ENCODE measurements at places on chromosomes 3 and 15.
A peak's percentile ranks its signal among the peaks of the same experiment; 100 is the strongest.

DNA sequence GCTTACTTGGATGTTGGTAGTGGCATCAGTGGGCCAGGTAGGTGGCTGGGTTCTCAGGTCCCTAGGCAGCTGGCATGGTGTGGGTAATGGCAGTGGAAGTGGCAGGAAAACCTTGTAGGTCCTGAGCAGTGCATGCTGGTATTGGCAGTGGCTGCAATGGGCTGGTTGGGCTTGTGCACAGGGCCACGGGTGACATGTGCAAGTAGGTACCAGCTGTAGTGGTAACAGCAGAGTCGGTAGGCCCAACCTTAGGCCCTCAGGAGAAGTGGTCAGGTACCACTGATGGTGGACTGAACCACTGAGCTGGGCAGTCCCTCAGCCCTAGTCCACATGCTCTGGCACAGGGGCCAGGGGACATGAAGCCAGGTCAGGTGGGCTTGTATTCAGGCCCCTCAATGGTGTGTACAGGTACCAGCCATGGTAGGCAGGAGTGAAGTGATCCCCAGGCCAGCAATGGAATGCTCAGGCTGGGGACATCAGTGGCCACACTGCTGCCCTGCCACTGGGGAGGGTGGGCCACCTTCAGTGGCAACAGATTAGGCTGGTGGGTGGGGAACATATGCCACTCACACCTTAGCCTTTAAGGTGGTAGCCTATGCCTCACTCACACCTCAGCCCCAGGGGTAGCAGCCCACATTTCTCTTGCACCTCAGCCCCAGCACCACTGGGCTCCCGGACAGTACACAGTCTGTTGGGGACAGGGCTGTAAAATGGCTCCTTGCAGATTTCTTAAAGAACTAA is 118.1 kb downstream of the LRRK1 start:
- no peak for DNase-seq

DNA sequence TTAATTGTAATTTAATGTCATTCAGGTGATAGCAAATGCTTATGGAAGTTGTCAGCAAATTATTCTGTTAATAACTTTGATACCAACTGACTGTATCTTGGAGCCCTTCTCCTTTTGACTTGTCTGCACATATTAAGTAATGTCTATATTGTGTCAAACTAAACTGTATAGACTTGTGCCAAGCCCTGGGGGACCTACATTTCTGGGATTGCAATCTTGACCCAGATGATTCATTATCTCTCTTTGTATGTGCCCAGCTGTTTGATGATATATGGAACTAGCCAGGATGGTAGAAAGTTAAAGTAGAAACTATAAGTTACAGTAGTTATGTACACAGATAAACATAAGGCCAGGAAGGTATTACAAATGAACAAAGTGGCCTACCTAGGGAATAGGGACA is 402.8 kb upstream of the RARB start:
- DNase-seq, result no peak

DNA sequence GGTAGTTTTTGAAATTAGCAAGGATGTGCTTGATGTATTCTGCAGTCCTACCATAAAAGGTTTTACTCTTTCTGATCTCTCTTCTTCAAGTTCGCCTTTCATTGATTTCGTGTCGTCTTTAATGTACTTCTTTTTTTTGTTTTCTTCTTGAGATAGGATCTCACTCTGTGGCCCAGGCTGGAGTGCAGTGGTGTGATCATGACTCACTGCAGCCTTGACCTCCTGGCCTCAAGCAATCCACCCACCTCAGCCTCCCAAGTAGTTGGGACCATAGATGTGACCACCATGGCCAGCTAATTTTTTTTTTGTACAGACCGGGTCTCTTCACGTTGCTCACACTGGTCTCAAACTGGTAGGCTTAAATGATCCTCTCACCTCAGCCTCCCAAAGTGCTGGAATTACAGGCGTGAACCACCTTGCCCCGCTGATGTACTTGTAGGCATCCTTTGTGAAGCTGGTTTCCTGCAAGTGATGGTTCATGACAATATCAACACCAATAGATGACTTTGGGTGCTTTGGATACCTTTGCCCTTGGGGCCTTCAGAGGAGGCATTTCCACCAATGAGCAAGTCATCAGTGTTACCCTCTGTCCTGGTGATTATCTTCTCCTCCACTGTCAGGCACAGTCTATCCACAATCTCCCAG is 28.9 kb upstream of the RNF7 start:
- DNase-seq, result no peak

DNA sequence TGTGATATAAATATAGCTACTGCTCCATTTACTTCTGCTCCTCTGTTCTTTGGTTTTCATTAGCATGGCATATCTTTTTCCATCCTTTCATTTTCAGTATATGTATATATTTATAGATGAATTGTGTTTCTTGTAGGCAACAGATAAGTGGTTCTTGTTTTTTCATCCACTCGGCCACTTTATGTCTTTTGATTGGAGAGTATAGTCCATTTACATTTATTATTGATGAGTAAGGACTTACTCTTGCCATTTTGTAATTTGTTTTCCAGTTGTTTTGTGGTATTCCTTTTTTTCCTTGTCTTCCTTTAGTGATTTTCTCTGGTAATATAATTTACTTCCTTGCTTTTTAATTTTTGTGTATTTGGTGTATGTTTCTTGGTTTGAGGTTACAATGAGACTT is 26.8 kb upstream of the COPB2 start:
- DNase-seq, result no peak

DNA sequence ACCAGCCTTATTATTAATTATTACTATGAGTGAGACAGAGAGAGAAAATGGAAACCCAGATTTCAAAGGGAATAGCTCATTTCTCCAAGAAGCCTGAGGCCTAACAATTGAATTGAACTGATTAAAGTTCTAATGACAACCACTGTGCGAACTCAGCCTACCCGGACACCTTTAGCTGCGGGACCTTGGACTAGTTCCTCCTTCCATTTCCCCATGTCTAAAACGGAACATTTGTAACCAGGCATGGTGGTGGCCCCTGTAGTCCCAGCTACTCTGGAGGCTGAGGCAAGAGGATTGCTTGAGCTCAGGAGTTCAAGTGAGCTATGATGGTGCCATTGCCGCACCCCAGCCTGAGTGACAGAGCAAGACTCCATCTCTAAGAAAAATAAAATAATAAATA is 16.4 kb upstream of the RTP2 start:
- DNase-seq, result no peak

GRCh38 chr3:126208182-126208581 is 27.8 kb upstream of the ALDH1L1 start:
- DNase-seq, result no peak

DNA sequence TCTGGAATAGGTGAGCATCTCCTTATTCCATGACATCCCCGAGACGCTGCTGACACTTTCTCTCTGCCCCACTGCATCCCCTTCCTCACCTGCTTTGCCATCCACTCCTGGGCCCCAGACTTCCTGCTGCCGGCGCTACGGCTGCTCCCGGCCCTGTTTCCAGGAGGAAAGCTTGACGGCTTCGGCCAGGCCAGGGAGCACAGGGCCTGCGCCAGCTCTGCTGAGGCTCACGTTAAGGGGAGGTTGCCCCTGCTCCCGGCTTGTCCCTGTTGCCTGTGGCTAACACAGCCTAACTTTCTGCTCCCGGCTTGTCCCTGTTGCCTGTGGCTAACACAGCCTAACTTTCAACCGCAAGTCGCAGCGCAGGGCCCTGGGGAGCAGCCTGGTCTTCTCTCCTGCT is 177.3 kb upstream of the RGMA start:
- DNase-seq, result no peak

GRCh38 chr3:134367869-134368750 is 6.1 kb downstream of the AMOTL2 start:
- DNase-seq, result peak; percentile 30

DNA sequence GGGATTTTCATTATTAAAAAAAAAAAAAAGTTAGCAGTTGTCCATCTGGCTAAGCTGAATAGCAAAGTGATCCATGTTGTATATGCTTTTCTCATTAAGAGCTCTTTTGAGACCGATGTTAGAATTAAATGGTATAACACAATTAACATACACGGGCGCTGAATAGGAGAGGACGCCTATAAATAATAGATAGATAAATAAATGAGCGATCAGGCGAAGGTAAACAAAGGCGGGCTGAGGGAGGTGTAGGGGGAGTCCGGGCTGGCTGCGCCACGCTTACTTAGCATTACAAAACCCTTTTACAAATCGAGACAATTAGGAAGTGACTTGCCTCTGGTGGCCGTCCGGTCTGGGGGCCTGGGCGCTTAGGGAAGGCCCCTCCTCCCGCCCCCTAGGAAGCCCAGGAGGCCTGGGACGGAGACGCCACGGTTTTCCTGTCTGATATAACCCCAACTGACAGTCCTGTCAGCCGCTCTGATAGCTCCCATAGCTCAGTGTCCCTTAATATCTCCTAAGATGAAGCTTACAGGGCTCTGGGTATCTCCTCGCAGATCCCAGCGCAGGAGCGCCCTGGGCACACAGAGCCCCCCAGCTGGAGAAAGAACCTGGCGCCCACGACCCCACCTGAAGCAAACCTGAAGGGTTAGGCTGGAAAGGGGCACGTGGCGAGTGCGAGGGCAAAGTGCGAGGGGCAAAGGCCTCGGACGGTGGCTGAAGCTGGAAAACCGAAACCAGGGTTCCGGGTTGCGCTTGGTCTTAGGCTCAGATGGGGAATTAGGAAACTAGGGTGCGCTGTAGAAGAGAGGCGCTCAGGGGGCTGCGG is 3.6 kb downstream of the SOX14 start:
- no peak for DNase-seq

- no peak for DNase-seq
These were observed 735 bp downstream of the STIMATE start for GRCh38 chr3:52896613-52897012.

DNA sequence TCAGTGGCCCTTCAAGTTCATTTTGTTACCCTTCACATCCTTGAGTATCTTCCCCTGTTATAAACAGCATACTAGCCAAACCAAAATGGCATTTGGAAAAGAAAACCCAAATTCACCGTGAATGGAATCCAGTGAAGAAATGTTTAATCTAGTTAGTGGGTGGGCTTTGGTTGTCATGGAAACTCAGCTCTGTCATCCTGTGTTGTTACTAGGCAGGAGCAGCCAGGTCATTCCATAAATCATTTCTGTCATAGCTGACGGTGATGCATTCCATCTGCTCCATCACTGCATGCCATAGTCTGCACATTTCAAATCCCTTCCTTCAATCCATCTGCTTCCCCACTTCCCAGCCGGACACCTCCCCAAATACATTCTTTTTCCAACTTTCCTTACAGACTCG is 140.4 kb upstream of the CGNL1 start:
- peak; percentile 86 for DNase-seq

DNA sequence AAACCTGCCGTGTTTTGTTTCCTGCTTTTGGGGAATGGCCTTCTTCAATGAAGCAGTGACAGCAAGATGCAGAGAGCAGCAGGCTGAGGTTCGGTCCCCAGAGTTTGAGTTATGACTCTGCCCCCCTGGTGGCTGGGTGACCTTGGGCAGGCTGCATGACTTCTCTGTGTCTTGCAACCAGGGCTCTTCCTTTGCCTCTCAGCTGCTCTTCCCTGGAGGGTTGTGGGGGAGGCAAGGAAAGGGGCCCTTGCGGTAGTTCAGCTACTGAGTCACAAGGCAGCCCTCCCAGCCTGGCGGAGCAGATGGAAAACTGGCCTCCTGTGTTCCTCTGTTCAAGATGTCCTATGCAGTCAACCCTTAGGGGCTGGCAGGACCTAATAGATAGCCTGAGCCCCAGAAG is 17.1 kb downstream of the CTXND1 start:
- peak; percentile 32 for DNase-seq

- no peak for DNase-seq
These were observed 19.0 kb downstream of the PAK6 start for GRCh38 chr15:40257656-40258450.

- DNase-seq, result no peak
These were observed 336.5 kb downstream of the MAGI1 start for GRCh38 chr3:65702202-65702601.

GRCh38 chr3:27486336-27486735 is 2.2 kb upstream of the SLC4A7 start:
- DNase-seq, result no peak

- no peak for DNase-seq
These were observed 692 bp downstream of the STT3B start for GRCh38 chr3:31533169-31534064.

- DNase-seq, result peak; percentile 60
These were observed 21.6 kb upstream of the PSTPIP1 start for GRCh38 chr15:76973362-76973743.

GRCh38 chr15:28977377-28978010 is 91.7 kb downstream of the APBA2 start:
- DNase-seq, result peak; percentile 83

GRCh38 chr3:74832925-74833324 is 218.5 kb upstream of the CNTN3 start:
- no peak for DNase-seq

- DNase-seq, result no peak
These were observed 103.1 kb upstream of the TLE3 start for GRCh38 chr15:70200511-70201424.

DNA sequence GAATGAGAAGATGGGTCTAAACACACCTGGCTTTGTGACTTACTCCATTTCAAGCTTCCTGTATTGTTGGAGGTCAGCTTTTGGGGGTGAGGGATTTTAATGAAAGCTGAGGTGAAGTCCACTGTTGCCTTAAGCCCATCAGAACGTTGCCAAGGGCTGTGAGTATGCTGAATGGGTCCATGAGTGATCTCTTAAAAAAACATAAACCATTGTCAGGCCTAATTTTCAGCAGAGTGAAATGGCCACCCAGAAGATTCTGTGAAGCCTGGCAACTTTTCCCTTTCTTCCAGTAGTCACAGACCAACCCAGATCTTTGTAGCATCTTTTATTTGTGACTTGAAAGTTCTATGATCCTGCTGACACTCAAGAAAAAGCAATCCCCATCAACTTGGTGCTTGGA is 87.0 kb downstream of the SMAD3 start:
- DNase-seq, result no peak

DNA sequence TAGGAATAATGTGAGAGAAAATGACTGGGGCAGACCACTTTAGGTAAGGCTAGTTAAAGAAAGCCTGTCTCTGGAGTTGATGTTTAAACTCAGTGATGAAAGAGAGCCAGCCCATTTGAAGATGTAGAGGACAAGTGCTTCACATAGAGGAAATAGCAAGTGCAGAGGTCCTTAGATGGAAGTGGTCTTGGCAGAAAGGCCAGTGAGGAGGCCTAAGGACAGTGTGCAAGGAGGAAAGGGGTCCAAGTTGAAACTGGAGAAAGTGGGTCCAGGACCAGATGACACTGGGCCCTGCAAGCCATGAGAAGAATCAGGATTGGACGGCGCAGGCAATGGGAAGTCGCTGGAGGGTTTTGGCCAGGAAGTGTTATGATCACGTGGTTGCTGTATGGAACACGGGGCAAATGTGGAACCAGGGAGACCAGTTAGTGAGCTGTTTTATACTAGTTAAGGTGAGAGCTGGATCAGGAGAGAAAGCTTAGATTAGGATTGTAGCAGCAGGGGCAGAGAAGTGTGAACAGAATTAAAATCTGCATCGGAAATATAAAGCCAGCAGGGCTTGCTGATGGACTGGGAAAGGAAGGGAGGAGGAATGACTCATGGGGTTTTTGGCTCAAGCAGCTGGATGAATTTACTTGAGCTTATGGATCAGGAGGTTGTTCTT is 48.0 kb upstream of the SCAANT1 start:
- DNase-seq, result peak; percentile 82
